Activated CD4-positive, CD25-positive, alpha-beta regulatory T cell treated with anti-CD3 and anti-CD28 coated beads, Interleukin-2, amount 50 U/mL, for 16 hours (primary cell): ENCODE measurements at places on chromosomes 12 and 14.

- no peak for DNase-seq
Measured at GRCh38 chr14:64723691-64724577, 19.7 kb downstream of the PLEKHG3 start.

- DNase-seq: no peak
Measured at GRCh38 chr12:56029166-56029519, 8.3 kb downstream of the IKZF4 start.

DNA sequence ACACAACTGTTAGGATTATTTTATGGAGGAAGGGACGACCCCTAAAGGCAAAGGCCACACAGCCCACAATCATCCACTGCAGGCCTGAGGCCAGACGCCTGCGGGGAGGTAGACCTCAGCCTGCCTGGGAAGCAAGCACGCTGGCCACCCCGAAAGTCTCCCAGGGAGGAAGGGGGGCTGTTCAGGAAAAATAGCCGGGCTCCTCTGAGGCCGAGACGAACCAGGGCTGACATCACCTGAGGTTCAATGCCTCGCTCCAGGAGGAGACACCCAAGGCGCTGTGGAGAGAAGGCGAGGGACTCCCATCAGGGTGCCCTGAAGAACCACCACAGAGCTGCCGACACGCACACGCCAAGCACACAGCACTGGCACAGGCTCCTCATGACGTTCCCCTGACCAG is 127.4 kb downstream of the PIWIL1 start:
- no peak for DNase-seq

- no peak for DNase-seq
Measured at GRCh38 chr12:65666876-65667275, 157.4 kb upstream of the HMGA2 start.

DNA sequence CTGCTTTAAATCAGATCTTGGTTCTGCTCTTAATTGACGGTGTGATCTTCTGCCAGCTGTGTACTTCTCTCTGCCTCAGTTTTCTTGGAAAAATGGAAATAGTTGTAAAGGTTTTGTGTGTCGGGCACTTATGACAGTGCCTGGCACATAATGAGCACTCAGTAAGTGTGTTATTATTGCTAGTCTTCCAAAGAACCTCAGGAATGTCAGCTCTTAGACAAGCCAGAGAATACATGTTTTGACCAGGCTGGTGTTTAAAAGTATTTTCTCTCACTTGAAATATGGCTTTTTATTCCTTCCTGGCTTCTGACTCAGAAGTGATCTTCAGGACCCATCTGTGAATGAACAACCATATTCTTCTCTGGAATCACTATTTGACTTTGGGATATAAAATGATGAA is 304.1 kb downstream of the SNAPC1 start:
- DNase-seq: no peak

DNA sequence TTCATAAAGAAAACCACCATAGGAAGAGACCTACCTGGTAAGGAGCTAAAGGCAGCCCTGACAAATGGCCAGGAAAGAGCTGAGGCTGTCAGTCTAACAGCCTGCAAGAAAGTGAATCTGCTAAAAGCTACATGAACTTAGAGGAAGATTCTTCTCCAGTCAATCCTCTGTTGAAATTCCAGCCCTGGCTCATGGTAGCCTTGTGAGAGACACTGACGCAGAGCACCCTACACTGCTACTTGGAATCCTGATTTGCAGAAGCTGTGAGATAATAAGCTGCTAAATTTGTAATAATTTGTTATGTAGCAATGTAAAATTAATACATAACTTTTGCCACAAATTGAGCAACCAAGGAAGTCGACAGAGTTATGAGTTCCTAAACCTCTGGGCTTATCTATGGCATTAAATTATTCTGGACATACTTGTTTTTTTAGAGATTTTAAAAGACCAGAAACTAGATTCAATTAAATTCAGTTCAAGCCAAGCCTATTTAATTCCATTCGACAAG is 257.0 kb downstream of the ETNK1 start:
- DNase-seq: no peak

DNA sequence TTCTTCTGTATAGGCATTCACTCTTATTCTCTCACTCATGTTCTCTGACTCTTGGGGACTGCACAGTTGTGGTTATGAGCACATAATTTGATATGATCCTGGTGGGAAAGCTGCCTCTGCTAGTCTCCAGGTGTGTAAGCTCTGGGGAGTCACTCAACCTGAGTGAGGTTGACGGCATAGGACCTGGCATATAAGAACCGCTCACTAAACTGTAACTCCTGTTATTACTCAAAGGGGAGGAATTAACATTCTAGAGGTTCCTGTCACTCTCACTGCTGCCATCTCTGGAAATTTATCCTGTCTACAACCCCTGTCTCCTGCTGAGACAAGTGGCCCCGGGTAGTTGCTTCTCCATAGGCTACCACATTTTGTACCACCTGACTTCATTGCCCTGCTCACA is 14.0 kb downstream of the SRSF5 start:
- DNase-seq: no peak

- no peak for DNase-seq
Measured at GRCh38 chr14:103517721-103518421, 4.8 kb downstream of the CKB start.

DNA sequence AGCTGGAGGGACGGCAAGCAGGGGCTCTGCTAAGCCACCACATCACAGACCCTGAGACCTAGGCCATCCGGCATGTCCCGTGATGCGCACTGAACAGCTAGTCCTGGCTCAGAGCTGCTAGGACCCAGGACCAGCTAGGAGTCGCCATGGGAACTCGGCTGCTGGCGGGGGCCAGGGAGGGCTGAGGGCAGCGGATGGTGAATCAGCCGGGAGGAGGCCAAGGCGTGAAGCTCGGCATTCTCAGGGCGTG is 5.1 kb downstream of the AHNAK2 start:
- DNase-seq: no peak

- no peak for DNase-seq
Measured at GRCh38 chr14:30223966-30224365, 296.3 kb upstream of the PRKD1 start.

DNA sequence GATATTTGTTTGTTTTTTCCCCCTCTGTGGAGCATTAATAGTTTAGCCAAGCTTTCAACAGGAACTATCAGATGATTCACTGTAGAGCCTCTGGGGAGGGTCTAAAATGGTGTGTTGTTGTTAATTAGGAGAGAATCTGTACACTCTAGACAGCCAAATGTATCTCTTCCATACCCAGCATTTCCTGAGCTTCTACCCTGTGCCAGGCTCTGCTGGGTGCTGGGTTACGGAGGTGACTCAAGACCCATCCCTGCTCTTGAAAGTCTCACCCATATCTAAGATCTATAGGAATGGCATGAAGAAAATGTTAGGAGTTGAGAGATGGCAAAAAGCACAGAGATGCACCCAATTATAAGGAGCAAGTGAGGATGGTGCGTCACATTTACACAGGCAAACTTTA is 245.8 kb downstream of the C12orf75 start:
- no peak for DNase-seq

GRCh38 chr14:105199093-105199492 is 18.0 kb upstream of the NUDT14 start:
- DNase-seq: no peak

GRCh38 chr14:30610787-30611343 is 11.3 kb upstream of the SCFD1 start:
- no peak for DNase-seq

DNA sequence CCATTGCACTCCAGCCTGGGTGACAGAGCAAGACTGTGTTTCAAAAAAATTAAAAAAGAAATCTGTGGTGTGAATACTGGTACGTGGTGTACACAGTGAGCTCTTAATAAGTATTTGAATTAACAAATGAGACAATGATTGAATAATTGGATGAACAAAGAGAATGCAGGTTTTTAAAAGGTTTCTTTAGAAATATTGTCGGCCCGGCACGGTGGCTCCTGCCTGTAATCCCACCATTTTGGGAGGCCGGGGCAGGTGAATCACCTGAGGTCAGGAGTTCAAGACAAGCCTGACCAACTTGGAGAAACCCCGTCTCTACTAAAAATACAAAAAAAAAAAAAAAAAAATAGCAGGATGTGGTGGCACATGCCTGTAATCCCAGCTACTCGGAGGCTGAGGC is 6.6 kb downstream of the HIF1A start:
- DNase-seq: no peak

DNA sequence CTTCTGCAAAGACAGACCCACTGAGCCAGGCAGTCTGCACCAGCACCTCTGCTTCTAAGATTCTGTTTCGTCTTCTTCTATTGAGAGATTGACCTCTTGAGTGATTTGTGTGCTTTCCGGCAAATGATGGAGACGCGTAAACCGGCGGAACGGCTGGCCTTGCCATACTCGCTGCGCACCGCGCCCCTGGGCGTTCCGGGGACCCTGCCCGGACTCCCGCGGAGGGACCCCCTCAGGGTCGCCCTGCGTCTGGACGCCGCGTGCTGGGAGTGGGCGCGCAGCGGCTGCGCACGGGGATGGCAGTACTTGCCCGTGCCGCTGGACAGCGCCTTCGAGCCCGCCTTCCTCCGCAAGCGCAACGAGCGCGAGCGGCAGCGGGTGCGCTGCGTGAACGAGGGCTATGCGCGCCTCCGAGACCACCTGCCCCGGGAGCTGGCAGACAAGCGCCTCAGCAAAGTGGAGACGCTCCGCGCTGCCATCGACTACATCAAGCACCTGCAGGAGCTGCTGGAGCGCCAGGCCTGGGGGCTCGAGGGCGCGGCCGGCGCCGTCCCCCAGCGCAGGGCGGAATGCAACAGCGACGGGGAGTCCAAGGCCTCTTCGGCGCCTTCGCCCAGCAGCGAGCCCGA is 703 bp downstream of the ASCL4 start:
- no peak for DNase-seq

GRCh38 chr12:62787611-62788010 is 147.3 kb downstream of the PPM1H start:
- no peak for DNase-seq

GRCh38 chr14:59438195-59438647 is 27.0 kb downstream of the GPR135 start:
- DNase-seq: no peak

DNA sequence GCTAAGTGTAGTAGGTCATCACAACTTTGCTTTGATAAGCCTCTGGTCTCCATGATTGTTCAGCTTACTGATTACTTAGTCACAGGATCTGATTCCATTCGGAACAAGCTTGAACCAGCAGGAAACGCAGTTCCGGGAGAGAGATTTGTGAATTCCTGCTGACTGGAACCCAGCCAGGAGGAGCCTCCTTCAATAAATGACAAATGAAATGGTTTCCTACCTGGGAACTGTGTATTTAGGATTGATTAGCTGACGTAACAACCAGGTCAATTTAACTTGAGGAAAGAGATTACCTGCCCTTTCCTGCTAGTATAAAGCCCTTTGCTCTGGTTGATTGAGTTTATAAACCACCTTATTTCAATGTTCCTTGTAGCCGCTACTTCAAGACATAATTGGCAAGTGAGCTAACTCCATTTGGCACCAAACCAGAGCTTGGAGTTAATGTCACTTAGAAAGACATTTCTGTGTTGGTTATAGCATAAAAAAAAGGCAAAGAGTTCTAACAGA is 35.1 kb upstream of the KCNH3 start:
- no peak for DNase-seq

DNA sequence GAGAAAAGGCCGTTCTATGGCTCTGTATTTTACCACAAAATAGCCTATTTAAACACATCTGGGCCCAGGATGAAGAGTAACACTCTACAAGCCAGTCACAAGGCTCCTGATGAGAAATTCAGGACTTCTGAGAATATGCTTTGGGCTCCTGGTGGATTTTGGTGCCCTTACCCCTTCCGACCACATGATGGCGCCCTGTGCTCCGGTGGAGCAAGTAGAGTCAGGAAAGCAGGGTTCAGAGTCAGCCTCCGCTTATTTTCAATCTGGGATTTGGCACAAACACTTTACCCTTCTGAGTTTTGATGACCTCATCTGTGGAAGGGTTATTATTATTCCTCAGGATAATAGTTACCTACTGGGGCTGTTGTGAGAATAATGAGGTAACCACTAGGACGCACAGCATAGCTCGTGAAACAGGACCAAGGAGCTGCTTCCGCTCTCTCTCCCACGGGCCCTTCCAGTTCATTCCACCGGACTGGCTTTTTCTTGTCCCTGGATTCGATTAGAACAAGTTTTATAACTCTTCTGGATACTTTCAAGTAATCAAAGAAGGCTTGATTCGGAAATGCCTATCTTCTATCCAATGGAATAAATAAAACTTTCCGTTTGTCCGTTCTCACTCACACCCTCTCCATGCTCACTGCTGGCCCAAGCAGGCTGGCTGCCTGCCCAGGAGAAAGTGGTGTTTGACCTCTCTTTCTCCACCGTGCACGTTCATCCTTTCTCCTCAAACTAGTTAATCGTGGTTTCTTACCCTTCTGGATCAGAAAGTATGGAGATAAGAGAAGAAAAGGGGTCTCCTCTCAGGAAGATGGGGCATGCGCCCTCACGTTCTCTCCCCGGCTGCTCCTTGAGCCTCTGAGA is 104.6 kb downstream of the GALC start:
- no peak for DNase-seq

GRCh38 chr14:77918448-77918847 is 118.5 kb downstream of the ADCK1 start:
- no peak for DNase-seq

GRCh38 chr12:7719946-7720730 is 8.9 kb downstream of the DPPA3 start:
- DNase-seq: no peak

- DNase-seq: no peak
Measured at GRCh38 chr12:131047789-131048610, 94.3 kb downstream of the ADGRD1 start.

DNA sequence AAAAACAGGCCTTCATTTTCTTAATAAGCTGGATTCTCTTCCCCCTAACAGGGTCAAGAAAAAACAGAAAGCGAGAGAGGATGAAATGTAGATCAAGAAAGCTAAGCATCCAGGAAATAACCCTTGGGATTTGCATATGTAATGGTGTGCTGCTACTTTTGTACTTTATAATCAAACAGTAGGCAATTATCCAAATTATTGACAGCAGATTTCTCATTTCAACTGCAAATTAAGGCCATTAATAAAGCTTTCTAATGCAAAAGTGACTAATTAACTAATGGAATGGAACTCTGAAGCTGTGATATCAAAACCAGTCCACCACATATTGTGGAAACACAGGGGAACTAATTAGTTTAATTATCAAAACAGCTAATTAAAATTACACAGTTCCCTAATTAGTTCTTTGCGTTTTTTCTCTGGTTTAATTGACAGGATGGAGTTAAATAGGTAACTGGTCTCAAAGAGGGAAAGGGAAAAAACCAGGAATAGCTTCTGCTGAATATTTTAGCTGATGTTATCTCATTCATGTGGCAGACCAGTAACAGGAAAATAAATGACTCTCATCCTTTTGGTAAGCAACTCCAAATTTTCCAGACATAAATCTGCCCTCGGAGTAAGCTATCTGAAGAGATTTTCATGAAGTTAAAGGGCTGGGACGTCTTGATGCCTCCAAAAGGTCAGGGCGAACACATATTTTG is 182.7 kb upstream of the LMO3 start:
- DNase-seq: no peak

- DNase-seq: no peak
Measured at GRCh38 chr12:116009805-116010204, 267.7 kb downstream of the MED13L start.
